Natural killer cell (primary cell): ENCODE measurements at places on chromosomes 3 and 15. TPM values are rescaled to one million over a fixed set of nuclear protein-coding genes. Genes with fewer than 3 reads are reported as not detected.

The P2RY12 gene
- total RNA-seq: 1.3 TPM

The ANKRD34C gene
- not detected for total RNA-seq

DNA sequence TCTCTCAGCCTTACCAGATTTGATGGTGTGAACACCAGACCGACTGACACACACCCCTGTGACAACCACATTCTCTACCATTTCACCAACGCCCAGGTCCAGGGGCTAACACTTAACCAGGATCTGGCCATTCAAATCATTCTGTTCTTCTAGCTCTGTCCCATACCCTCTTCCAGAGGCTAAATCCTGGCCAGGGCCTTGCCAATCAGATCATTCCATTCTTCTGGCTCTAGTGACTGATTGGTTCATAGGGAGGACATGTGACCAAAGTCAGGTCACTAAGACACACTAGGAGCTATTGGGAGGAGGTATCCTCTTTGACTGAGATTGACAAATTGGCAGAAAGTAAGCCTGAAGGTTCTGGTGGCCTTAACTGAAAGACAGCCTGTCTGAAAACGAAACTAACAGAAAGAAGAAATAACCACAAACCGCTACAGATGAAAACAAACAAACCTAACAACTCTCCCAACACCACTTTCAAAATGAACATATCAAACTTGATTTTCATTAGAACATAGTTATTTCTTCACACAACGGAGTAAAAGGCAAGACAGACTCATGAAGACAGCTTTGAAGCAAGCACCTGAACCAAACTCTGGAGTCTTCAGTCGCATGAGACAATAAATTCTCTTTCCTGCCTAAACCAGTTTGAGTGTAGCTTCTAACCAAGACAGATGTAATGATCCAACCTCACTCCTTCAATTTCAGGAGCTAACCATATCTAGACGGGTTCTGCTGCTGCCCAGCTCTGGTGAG is 68.5 kb downstream of the TRANK1 start:
- H3K4me3 ChIP-seq: peak overlapping the region; percentile 5
- H3K36me3 ChIP-seq: peaks cover 19% of the 10 kb centered on the region
- peaks cover 34% of the 10 kb centered on the region for H3K4me1 ChIP-seq
- peak overlapping the region; percentile 95 for H3K27ac ChIP-seq
- H3K27me3 ChIP-seq: no peaks in the 10 kb centered on the region

DNA sequence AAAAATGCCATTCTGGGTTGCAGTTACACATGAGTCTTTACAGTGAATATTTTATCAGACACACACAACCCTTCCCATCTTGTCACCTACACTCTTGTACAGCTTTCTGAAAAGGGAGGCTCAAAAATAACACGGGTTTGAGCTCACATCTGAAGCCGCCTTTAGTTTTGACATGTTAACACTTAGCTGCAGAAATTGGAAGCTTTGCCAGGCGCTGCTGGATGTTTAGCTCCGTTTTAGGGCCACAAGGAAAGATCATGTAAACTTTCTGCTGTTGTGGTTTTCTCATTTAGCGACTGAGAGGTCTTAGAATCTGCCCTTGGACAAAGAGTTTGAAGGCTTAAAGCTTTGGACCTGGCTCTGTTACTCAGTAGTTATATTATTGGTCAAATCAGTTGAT is 120.1 kb downstream of the OXNAD1 start:
- H3K27ac ChIP-seq: no peak overlapping the region
- H3K36me3 ChIP-seq: peaks cover 2% of the 10 kb centered on the region
- H3K4me3 ChIP-seq: no peak overlapping the region
- peaks cover 14% of the 10 kb centered on the region for H3K4me1 ChIP-seq

DNA sequence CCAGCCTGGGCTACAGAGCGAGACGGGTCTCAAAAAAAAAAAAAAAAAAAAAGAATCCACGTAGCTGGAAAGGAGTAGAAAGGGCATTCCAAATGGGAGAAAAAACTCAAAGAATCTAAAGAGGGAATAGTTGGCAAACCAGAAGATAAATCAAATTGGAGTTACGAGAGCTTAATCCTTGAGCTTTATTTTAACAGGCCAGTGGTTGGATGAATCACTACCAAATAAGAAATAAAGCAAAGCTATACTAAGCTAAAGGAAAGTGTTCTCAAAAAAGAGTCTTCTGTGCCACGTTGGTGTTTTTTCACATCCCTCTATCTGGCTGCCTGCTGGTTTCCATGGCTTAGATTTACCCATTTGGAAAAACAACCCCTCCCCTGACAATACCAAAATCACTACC is 14.0 kb downstream of the VGLL4 start:
- DNase-seq: no peak
- peaks cover 10% of the 10 kb centered on the region for H3K4me1 ChIP-seq
- H3K36me3 ChIP-seq: no peaks in the 10 kb centered on the region
- H3K4me3 ChIP-seq: no peak overlapping the region

DNA sequence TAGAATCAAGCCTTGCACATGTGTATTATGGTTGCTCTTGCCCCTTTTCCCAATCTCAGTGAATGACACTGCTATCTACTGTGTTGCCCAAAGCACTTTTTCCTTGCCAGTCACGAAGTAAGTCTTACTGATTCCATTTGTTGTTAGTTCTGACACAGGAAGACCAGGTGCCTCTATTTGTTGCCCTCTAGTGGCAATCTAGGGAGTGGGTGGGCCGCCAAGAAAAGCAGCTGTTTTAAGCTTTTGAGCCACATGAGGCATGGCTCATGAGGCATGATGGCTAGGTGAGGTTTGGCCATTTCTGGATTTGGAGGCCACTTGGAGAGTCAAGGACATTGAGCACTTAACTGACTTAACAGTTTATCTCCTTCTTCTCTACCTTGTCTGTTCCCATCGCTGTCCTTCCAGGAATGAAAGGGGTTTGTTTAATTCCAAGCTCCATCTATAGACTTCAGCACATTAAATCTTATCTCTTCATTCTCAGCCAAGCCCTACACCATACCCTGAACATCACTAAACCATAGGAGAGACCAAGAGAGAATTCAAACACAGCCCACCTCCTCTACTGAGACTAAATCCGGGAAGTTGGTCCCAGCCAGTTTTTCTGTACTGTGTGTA is 103.1 kb downstream of the HCN4 start:
- H3K36me3 ChIP-seq: no peaks in the 10 kb centered on the region
- no peak overlapping the region for H3K27ac ChIP-seq
- H3K27me3 ChIP-seq: no peaks in the 10 kb centered on the region
- peak; percentile 61 for DNase-seq
- H3K4me1 ChIP-seq: no peaks in the 10 kb centered on the region

DNA sequence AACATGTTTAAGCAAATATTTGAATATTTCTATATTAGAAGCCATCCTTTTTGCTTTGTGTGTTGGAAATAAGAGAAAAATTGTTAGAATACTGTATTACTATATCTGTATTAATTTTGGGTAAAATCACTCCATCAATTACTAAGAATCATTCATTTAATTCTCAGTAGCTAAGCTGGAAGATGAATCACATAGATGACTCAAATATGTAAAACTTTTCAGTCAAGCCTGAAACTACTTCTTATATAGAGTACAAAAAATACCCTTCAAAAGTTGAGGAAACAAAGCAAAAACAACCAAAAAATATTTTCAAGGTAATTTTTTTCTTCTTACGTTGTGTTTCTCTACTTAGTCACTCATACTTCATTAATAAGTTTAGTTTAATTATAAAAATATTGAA is 205.7 kb upstream of the ROBO1 start:
- DNase-seq: no peak
- H3K4me3 ChIP-seq: no peak overlapping the region
- H3K27ac ChIP-seq: no peak overlapping the region
